NCI-H526 (cell line): ENCODE measurements at places on chromosomes 16 and 17.

DNA sequence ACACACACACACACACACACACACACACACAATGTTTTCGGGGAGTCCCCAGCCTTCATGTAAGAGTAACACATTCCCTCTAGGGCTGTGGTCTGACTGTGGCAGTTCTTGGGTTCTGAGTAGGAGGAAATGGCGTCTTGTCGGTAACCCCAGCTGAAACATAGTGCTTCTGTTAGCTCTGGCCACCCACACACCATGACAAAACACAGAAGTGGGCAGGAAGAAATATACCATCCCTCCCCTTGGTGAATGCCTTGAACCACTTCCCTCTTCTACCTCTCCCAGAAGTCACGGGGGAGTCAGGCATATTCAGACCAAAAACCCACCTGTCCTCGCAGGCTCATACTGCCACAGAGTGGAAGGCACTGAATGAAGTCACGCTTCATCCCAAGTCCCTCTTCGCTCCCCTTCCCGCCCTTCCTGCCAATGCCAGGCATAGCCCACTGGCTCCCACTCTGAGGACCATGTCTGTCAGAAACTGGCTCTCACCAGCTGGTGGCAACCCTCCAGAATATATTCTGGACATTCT is 11.5 kb downstream of the SLC35B1 start:
- DNase-seq, result no peak

- DNase-seq, result no peak
These were observed 296.6 kb upstream of the CDH11 start for GRCh38 chr16:65418435-65418834.

DNA sequence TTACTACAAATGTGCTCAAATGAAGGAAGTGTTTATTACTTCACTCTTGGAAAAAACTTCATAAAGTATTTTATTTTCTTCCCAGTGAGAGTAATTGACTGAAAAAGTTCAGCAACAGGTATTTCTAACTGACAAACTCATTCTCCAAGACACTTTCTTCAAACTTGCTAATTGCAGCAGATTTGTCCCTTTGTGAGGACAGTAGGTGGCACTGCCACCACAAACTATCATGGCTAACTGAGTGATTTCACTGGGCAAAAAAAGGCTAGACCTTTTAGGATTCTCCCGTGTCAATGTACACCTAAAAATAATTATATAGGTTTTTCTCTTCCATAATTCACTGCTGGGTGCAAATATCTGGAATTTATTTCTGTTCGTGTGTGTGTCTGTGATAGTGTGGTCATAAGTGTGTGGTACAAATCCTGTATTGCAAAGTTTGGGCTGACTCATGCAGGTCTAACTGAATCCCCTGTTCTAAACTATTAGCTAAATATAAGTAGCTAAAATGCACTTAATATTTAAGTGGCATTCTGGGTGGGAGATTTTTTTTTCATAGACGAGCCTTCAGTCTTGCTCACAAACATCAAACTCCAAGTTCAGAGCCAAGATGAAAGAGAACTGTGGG is 3.9 kb downstream of the HS3ST3A1 start:
- DNase-seq, result no peak

GRCh38 chr17:80018917-80019651 is 16.6 kb downstream of the TBC1D16 start:
- DNase-seq, result no peak

DNA sequence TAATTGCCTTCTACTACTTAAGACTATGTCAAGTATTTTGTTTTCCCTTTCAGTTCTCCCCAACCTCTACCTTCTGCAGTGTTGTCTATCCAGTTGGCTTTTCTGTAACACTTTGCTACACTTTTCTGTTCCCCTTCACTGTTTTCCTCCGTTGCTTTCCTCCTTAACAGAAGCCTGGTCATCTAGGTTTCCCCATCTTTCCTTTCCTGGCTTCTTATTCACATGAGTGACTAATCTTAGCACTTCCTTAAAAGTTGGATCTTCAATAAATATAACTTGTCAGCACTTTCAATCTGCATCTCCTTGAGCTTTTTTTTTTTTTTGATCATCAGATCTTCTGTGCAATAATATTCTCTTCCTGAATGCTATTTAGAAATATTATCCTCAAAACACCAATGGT is 2.8 kb upstream of the SLFN11 start:
- DNase-seq, result no peak

GRCh38 chr17:21463779-21464407 is 87.7 kb downstream of the KCNJ12 start:
- no peak for DNase-seq

GRCh38 chr16:58102665-58103392 is 26.4 kb downstream of the CFAP20 start:
- DNase-seq, result no peak

GRCh38 chr16:84349862-84350684 is 18.3 kb upstream of the ATP2C2 start:
- DNase-seq, result no peak

DNA sequence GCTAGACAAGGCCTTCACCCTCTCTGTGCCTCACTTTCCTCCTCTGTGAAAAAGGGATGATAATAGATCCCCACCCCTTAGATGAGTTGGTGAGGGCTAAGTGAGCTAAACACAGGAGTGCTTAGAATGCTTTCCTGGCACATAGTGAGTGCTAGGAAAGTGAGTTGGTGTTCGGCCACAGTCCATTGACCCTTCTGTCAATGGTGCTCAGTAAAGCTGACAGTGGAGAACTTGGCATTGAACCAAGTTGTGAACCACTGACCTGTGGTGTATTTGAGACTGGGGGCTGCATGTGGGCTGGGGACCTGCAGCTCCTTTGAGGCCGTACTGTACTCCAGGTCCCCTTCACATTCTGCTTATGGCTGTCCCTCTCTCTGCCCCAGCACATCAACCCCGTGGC is 4.8 kb downstream of the PLK1 start:
- no peak for DNase-seq
